ENCODE measurements at places on chromosomes 11 and 22. TPM values are rescaled to one million over a fixed set of nuclear protein-coding genes. Genes with fewer than 3 reads are reported as not detected.

GRCh38 chr11:64792482-64792881, 10.5 kb downstream of the MAP4K2 start:
- no peak for DNase-seq

DNA sequence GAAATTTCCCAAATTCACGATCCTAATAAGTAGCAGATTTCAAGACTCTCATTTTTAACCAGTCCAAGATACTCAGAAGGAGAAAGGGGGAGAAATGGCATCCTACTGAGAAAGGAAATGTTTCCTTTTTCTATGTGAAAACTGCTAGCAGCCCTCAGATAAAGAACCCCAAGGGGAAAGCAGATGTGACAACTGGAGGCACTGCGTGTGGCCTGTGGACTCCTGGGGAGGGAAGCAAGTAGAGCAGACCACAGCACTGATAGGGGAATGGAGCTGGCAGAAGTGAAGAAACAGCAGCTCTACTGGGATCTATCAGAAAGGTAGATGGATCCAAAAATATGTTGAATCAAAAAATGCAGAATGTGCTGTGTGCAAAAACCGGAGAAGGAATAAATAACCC, 239.7 kb upstream of the API5 start:
- DNase-seq: no peak

- peak; percentile 51 for DNase-seq
Measured at GRCh38 chr11:131584785-131585592, 214.6 kb downstream of the NTM start.

- peak; percentile 71 for DNase-seq
Measured at GRCh38 chr11:94794287-94795168, 26.4 kb downstream of the AMOTL1 start.

- no peak for DNase-seq
Measured at GRCh38 chr11:2576111-2576510, 123.7 kb downstream of the KCNQ1OT1 start.

Gene CHRDL2
- 1.8 TPM for total RNA-seq

- no peak for DNase-seq
Measured at GRCh38 chr11:19244084-19244483, 3.3 kb upstream of the E2F8 start.

DNA sequence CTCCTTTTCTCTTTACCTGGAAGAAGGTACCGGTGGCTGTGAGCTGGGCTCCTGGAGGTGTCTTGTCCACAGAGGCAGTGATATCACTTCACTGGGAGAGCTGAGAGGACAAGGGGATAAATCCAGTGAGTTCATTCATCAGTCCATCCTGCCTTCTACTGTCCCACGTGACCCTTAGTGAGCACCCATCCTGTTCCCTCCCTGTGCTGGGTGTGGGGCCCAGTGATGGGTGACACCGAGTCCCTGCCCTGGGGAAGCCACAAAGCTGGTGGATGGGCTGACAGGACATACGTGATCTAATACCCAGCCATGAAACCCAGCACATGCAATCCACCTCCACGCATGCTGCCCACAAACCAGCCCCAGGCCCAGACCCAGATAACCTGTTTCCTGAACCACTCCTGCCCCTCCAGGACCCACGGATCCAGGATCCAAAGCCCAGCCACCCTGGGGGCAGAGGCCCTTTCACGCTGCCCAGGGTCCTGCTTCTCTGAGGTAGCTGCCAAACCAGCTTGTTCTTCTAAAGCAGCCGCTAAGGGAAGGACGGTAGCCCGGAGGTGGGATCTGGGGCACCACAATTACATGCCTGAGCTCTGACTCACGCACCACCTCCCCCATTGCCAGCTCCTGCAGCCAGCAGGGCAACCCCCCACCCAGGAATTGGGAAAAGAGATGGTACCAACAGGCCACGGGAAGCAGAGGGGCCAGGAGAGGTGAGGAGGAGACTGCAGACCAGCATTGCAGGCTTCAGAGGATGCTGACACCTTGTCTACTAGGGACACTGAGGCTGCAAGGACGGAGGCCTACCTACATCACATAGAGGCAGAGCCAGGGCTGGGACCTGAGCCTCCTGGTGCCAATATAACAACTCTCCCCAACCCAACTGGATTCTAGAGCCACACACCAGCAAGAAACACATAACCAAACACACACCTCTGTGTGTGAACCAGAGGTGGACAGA, 35.2 kb downstream of the GDPD5 start:
- DNase-seq: no peak

Gene MS4A3
- total RNA-seq: 0.62 TPM

- DNase-seq: no peak
Measured at GRCh38 chr11:128404437-128404836, 182.9 kb downstream of the ETS1 start.

Gene MAPK8IP2
- 1.2 TPM for total RNA-seq

DNA sequence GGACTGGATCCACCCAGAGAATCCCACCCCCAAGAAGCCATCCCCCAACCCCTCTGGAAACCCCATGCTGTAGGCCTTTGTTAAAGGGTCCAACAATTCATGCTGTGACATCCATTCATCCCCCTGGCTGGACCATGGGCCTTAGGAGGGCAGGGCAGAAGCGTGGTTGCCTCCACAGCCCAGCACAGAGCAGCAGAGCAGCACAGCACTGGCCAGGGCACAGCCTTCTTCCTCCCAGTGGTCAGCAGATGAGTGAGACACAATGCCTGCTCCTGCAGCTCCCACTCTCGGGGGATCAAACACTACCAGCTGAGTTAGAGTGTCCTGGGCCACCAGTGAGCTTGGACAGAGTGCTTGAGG, 84.5 kb upstream of the LINC01488 start:
- DNase-seq: no peak

- no peak for DNase-seq
Measured at GRCh38 chr11:121482231-121483129, 29.7 kb upstream of the SORL1-AS1 start.

Gene OR2AG2
- total RNA-seq: not detected

Gene MAPK8IP1
- 12.7 TPM for total RNA-seq

DNA sequence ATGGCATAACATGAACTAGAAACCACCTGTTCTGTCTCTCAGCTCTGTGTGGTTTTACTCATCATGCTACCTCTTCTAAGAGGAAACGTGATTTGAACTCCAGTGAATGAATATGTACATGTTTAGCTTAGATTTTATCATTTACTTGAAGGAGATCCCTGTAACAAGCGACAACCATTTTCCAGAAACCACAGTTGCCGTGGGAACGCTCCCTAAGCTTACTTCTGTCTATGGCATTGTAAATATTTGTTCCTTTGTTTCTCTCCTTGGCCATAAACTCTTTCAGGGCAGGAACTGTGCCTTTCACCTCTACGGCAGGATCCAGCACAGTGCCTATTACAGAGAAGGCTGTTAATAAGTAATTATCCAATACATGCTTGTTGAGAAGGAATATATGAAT, 17.1 kb upstream of the TPH1 start:
- DNase-seq: no peak

GRCh38 chr11:119493712-119494111, 70.7 kb upstream of the THY1 start:
- peak; percentile 66 for DNase-seq

DNA sequence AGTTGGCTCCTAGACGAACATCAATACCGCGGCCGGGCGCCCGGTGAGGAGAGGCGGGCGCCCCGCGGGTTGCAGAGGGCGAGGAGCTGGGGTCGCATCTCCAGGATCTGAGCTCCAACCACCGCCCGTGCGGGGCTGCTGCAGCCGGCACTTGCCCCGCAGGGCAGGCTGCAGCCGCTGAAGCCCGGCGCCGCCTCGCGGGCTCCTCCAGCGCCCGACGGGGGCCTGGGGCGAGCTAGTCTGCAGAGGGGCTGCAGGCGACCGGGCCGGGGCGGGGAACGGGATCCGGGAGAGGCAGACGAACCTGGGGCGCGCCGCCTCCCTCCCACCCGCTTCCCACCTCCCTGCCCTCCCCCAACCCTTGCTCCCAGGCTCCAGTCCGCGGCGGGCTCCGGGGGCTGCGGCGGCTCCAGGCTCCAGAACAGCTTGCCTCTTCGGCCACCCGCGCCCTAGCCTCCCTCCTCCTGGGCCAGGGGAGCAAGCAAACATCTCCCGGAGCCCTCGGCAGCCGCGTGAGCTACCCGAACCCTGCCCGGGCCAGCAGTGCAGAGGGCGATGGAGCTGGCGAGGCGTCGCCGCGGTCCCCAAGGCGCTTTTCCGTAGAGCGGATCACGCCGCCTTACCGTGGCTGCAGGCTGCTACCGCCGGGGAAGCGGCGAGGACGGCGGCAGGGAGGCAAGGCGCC, 802 bp downstream of the TENM4 start:
- peak; percentile 70 for DNase-seq

GRCh38 chr22:49372530-49373288, 455.0 kb downstream of the BRD1 start:
- DNase-seq: no peak

- no peak for DNase-seq
Measured at GRCh38 chr11:76329084-76329648, 51.8 kb downstream of the THAP12 start.

- DNase-seq: no peak
Measured at GRCh38 chr11:44572884-44573283, 7.4 kb downstream of the CD82 start.

Gene KCNQ1
- 2.6 TPM for total RNA-seq

- DNase-seq: peak; percentile 32
Measured at GRCh38 chr22:44133901-44134571, 46.7 kb upstream of the PARVG start.

Gene IL17REL
- total RNA-seq: not detected

Gene PRG3
- 0.41 TPM for total RNA-seq

DNA sequence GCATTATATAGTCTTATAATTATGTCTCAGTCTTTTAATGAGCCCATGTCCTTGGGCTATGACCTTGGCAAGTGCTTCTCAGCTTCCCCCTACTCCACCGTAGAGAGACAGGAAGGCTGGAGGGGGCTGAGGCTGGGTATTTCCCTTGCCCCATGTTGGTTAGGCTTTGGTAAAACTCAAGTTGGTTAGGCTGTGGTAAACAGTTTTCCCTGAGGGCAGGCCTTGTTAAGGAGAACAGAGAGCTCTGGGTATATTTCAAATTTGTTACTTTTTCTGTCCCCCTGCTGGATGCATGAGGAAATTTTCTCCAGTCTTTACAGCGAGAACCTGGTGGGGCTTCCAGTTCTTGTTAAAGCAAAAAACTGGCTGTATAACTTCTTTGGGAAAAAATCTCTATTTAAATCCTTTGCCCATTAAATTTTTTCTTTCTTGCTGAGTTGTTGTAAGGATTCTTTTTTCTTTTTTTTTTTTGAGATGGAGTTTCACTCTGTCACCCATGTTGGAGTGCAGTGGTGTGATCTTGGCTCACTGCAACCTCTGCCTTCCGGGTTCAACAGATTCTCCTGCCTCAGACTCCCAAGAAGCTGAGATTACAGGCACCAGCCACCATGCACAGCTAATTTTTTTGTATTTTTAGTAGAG, 12.2 kb upstream of the DCHS1 start:
- DNase-seq: peak; percentile 20

DNA sequence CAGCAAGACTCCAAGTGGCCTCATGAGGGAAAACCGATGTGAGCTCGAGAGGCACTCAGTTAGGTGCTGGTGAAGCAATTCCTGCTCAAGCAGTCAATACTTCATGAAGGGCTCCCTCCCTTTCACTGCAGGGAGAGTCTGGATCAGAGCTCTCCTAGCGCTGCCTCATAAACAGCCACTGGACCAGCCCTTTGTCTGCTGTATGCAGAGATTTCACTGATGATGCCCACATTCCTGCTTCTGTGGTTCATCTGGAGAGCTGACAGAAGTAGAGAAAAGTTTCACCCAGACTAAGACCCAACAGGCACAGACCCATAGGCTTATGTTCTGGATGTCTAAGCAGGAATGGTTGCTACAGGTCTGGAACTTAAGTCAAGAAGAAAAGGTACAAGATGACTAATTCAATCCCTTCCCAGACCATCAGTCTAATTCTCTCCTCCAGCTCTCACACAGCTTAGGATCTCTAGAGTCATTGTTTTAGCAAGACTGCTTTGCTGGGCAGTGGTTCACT, 4.0 kb downstream of the UCP2 start:
- no peak for DNase-seq

- no peak for DNase-seq
Measured at GRCh38 chr11:70631624-70632047, 233.3 kb downstream of the CTTN start.

Gene SGSM1
- 1.2 TPM for total RNA-seq

GRCh38 chr11:70055444-70055843, 22.7 kb upstream of the ANO1 start:
- no peak for DNase-seq

- no peak for DNase-seq
Measured at GRCh38 chr11:30046578-30046945, 29.7 kb upstream of the KCNA4 start.
